ENCODE measurements at places on chromosomes 7 and 10.
A peak's percentile ranks its signal among the peaks of the same experiment; 100 is the strongest.

DNA sequence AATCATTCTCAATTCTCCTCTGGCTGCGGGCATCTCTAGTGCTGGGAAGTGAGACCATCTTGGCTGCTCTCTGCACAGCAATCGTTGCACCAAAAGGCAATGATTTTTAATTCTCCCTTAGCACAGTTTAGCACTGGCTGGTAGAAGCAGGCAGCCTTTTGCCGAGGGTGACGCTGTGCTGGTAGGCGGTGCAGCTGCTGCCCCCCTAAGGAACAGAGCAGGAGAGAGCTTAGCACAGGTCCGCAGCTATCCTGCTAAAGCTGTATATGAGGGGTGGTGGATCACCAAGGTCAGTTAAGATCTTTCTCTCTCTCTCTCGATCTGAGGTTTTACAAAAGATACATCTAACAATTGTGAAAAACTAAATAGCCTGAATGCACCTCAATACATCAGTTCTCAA is 390.1 kb downstream of the GATA3 start:
- DNase-seq: no peak

DNA sequence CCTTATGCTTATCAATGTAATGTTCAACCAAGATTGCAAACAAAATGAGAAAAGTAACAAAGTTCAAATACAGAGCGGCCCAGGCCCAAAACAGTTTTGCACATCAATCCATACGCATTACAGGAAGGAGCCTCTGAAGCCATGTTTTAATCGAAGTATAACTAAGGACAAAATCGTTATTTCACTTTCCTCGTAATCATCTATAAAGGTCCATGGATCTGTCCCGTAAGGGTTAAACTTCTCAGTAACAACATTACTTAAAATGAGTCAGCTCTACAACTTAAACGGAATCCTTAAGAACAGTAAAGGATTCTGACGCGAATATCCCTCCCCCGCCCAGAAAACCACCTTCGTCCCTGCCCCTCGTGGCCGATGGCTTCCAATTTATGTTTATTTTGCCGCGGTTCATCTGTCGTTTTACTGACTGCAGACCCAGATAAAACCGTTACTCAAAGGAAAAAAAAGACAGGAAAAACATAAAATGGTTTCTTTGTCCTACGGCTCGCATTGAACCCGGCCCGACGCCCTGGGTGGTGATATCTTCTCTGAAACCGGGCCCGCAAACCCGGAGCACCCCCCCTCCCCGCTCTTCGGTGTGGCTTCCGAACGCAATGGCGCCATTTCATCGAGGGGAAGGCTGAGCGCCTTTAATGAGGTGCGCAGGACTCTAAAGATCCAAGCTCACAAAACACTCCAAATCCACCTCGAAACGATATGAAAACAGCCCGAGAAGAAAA is 1.1 kb downstream of the HNRNPA2B1 start:
- DNase-seq: no peak

GRCh38 chr7:70640266-70640833 is 491.6 kb upstream of the GALNT17 start:
- peak; percentile 9 for DNase-seq

- no peak for DNase-seq
Observed at GRCh38 chr7:51351661-51352060, 35.1 kb upstream of the COBL start.

DNA sequence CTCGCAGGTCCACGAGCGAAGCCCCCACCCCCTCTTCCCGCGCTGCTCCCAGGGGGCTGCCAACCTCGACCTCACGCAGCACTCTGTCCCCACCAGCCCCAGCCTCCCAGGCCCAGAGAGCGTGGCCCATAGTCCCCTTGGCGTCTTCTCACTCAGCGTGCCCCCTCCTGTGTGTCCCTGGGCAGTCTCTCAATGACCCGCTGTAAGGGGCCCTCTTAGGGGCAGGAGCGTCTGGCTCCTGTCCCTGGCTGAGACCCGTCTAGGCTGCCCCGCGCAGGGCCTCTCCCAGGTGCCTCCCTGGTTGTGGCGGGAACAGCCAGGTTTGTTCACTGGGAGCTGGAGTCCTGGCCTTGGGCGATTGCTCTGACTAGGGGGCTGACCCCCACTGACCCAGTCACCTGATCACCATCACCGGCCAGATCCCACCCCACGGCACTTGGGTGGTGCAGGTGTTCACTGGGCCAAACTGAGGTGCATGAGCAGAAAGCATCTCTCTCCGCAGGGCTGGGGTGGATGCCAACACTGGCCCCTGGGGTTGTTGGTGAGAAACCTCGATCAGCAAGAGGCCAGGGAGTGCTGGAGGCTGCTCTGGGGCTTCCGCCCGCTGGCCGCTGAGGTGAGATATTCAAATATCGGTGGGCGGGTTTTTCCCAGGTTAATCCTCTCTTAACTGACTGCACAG is 12.6 kb upstream of the WDFY4 start:
- DNase-seq: no peak

DNA sequence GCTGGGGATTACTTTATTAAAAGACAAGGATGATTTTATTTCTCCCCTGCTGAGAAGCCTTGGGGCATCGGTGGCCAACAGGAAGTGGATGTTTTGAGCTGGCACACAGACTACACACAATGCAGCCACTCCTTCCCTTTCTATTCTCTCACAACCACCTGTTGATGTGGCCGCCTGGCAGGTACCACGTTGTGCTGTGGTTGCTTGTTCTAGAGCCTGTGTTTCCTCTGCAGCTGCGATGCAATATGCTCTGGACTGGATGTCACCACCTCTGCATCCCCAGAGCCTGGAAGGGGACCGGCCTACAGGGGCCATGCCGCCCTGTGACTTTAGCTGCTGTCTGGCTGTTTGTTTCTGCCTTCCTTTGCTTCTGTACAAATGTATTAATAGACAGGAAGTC is 195.7 kb upstream of the CELF2 start:
- no peak for DNase-seq

DNA sequence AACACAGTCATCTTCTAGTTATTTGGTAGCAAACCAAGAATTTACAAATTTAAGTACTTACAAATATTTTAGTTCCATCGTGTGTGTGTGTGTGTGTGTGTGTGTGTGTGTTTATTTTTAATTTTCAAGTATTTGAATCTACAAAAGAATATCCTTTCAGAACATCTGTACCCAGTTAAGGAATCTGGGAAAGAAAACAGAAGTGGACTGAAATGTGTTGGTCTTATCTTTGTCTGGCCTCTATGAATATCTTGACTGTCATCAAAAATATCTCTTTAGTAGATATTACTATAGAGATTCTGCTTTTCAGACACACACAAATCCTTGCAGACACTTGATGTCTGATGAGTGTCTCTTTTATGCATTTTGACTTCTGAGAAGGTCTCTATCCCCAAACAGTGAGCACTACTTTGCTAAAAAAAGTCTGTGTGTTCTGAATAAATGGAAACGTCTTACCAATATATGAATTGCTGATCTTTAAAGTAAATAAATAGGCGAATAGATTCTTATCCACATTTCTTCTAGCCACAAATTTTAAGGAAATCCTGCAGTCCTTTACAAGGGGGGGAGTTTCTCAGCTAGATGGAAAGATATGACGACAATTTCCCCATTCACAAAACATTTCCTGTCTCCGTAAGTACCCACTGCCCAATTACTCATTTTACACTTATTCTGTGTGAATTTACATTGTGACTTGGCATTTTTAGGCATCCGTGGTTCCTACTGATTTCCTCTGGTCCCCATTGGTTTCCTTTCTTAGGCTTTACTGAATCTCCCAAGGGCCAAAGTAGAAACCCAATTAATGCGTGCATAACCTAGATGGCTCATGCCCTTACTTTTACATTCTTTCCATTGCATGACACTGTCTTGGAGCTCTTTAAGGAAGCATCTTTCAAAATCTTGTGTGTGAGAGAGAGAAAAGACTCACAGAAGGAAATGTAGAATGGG is 36.0 kb downstream of the NRCAM start:
- DNase-seq: no peak

DNA sequence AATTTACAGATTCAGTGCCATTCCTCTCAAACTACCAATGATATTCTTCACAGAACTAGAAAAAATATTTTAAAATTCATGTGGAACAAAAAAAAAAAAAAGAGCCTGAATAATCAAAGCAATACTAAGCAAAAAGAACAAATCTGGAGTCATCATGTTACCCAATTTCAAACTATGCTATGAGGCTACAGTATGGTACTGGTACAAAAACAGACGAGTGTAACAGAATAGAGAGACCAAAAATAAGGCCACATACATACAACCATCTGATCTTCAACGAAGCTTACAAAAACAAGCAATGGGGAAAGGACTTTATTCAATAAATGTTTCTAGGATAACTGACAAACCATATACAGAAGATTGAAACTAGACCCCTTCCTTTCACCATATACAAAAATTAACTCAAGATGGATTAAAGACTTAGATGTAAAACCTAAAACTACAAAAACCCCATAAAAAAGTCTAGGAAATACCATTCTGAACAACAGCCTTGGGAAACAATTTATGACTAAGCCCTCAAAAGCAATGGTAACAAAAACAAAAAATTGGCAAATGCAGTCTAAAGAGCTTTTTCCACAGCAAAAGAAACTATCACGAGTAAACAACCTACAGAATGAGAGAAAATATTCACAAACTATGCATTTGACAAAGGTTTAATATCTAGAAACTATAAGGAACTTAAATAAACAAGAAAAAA is 207.7 kb downstream of the PTN start:
- no peak for DNase-seq

DNA sequence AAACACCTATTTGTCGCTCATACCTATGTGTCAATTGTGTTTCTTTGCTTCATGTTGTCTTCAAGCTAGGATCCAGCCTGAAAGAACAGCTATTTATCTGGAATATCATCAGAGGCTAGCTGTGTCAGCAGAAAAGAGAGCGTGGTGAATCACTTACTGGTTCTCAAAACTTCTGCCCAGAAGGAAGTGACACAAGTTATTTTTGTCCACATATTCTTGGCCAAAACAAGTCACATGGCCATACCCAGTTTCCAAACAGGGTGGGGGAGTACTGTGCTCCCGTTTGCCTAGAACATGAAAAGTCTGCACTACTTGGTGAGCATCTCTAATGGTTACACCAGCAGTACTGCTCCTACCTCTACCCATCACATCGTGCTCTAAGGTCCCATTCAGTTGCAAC is 160.9 kb upstream of the CSTF2T start:
- DNase-seq: no peak

GRCh38 chr10:5551531-5552375 is 27.0 kb downstream of the CALML3 start:
- no peak for DNase-seq

- peak; percentile 93 for DNase-seq
Observed at GRCh38 chr7:41886901-41887311, 184.0 kb upstream of the INHBA start.
